CD4-positive, alpha-beta T cell treated with Interleukin-2 at 100 ng/mL for 4 hours (primary cell): ENCODE measurements at places on chromosomes 16 and 17.

DNA sequence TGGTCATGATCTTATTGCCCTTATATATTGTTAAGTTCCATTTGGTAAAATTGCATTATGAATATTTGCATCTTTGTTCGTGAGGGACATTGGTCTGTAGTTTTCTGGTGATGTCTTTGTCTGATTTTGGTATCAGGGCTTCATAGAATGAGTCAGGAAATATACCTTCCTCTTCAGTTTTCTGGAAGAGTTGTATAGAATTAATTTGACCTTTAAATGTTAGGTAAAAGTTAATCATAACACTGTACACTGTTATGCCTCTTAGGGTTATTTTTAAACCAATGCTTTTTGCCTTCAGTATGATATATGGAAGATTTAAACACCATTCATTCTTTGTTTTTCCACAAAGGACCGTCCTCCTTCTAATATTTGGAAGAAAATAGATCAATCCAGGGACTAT lies 180.0 kb downstream of the CHD9 start:
- DNase-seq: no peak

DNA sequence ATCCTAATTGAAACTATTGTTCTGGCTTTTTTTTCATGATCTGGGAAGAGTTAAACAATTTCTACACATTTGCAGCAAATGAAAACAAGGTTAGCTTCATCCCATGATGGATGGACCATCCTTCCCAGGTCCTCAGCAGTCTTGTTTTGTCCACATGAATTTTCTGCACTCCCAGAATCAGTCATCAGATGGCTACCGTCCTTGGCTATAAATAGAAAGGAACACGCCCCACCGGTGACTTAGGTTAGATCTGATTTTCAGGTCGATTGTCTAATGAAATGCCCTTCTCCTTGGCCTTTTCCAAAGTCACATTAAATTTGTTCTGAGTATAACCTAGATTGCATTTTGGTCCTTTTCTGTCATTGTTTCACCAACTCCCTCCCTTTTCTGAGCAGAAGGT lies 41.4 kb upstream of the NOL11 start:
- no peak for DNase-seq

GRCh38 chr17:17351901-17352781 lies 49.0 kb downstream of the NT5M start:
- no peak for DNase-seq

DNA sequence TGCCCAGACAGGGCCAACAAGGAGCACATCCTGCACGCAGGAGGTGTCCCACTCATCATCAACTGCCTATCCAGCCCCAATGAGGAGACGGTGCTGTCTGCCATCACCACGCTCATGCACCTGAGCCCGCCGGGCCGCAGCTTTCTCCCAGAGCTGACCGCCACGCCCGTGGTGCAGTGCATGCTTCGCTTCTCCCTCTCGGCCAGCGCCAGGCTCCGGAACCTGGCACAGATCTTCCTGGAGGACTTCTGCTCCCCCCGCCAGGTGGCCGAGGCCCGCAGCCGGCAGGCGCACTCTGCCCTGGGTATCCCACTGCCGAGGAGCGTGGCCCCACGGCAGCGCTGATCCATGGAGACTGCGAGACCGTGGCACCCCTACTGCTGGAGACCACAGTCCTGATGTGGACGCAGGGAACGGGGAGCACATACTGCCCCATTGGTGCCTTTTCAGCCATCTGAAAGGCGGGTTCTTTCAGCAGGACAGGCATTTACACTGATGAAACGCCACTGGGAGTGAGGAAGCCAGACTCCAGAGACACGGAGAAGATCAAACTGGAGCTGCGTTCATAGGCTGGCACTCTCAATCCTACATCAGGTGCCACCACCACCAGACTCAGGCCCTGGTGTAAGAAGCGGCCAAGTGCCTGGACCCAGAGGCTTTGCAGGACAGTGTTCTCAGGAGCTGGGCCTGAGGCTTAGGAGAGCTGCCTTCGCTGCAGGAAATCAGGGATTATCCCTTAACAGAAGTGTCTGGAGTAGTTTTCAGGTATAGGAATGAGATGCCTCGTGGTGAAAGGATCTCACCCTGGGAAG lies 2.6 kb downstream of the NT5C start:
- no peak for DNase-seq

- no peak for DNase-seq
Measured at GRCh38 chr17:65564793-65565192, 3.3 kb upstream of the AXIN2 start.

- DNase-seq: no peak
Measured at GRCh38 chr16:64096689-64097088, 1025.2 kb downstream of the CDH11 start.

- no peak for DNase-seq
Measured at GRCh38 chr16:1933097-1933661, 9.8 kb downstream of the MSRB1 start.

DNA sequence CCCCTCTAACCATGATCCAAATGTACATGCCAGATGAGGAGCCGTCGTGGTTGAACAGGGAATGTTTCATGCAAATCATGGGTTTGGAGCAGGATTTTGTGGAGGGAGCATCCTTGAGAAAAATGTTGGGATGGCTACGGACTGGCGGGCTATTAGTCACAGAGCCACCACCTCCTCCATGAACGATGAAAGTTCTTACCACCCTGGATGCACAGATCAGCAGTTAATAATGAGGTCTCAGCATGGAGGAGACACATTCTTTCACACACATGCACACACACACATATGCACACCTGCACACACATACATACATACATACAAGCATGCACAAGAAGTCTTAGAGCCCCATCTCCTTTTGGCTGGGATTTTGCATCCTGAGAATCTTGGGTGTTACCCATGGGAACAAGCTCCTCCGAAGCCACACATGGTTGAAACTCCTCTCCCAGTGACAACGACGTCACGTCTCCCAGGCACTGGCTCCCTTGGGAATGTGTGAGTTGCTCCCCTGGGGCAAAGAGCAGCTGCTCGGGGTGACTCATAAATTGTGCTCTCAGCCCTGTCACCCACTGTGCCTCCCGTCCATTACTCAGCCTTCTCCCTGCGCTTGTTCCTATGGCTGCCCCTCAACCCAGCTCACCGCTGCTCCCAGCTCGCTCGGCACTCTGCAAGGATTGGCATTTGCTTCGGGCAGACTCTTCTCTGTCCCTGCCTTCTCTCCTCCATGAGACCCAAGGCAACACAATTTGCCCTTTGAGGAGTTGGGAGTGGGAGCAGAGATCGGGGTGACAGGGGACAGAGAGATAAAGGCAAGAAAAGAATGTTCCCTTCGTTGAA lies 344.6 kb downstream of the SOX9 start:
- no peak for DNase-seq

DNA sequence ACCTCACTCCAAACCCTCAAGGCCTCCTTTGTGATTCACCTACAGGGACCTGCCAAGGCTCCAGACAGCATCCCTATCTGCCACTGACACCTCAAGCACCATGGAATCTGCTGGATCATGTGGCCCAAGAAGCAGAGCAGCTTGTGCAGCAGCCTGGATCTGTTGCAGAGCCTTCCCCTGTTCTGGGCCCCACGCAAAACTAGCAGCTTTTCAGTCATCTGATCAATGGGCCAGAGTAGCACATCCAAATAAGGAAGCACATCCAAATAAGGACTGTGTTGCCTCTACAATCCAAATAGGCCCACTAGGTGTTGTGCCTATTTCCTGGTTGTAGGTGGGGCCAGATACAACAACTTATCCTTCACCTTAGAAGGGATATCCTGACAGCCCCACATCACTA lies 97.1 kb upstream of the GNAO1 start:
- DNase-seq: no peak

GRCh38 chr16:70808371-70808770 lies 7.4 kb upstream of the VAC14 start:
- DNase-seq: no peak

DNA sequence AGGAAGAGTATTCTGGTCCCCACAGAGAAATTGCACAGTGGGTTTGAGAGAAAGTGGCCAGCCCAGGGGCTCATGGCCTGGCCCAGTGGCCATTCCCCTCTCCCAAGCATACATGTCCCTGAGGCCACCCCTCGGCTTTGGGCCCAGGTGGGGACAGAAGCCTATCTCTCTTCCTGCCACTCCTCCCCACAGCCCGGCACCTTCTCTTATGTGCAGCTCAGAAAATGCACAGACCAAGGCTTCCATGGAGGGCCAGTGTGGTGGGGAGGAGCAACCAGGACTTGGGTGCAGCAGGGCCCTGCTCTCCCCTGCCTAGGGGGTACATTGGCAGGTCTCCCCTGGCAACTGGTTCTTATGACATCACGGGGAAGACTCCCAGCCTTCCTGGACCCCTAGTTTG lies at the start of gene C16orf90:
TSS of gene C16orf90 (minus strand) at position 314 of the 400 bp plus-strand sequence. CDS start at position 246, 68 bp downstream.
- no peak for DNase-seq

DNA sequence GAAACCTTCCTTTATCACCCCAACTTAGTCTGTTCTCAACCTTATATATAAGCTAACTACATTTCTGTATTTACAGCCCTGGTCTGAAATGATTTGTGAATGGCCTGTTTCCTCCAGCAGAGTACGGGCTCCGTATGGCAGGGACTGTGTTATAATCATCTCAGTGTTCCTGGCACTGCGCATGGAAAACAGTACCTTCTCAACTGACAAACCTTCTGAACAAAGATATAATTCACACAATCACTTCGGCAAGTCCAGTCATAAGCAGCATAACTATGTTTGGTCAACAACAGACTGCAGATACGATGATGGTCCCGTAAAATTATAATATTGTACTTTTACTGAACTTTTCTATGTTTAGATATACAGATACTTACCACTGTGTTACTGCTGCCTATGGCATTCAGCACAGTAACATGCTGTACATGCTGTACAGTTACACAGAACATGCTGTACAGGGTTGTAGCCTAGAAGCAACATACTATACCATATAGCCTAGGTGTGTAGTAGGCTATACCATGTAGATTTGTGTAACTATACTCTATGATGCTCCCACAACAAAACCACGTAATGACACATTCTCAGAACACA lies 30.0 kb downstream of the ANKFY1 start:
- DNase-seq: no peak

DNA sequence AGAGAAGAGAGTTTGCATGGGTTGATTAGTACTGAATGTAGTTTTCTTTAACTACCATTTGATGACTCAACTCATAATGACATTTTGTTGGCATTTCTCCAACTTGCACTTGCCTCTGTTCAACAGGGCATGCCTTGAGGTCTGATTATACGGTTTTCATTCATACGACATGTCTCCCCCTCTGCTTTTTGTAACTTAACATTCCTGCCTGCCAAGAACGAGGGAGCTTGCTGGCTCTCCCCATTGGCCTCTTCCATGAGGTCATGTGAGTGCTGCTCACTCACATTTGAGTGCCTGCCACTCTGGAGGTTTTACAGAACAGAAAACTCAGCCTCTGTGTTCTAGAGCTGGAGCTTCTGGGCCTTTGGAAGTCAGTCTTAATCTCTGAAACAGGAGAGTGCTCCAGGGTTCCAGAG lies 19.7 kb downstream of the MAP2K6 start:
- no peak for DNase-seq

DNA sequence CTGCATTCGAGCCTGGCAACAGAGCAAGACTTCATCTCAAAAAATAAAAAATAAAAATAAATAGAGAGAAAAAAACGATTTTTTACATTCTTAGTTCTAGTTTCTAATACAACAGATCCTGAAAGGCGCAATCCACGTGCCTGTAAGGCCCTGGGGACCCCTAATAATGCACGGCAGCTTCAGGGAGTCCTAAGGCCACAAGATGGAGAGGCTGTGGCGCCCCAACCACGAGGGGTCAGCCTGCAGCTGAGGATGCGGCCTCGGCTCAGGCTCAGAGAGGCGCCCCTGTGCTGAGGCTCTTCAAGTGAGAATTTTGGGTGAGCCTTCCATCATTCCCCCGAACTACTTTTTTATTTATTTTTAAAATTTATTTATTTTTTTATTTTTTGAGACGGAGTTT lies 10.9 kb downstream of the P4HB start:
- DNase-seq: no peak

DNA sequence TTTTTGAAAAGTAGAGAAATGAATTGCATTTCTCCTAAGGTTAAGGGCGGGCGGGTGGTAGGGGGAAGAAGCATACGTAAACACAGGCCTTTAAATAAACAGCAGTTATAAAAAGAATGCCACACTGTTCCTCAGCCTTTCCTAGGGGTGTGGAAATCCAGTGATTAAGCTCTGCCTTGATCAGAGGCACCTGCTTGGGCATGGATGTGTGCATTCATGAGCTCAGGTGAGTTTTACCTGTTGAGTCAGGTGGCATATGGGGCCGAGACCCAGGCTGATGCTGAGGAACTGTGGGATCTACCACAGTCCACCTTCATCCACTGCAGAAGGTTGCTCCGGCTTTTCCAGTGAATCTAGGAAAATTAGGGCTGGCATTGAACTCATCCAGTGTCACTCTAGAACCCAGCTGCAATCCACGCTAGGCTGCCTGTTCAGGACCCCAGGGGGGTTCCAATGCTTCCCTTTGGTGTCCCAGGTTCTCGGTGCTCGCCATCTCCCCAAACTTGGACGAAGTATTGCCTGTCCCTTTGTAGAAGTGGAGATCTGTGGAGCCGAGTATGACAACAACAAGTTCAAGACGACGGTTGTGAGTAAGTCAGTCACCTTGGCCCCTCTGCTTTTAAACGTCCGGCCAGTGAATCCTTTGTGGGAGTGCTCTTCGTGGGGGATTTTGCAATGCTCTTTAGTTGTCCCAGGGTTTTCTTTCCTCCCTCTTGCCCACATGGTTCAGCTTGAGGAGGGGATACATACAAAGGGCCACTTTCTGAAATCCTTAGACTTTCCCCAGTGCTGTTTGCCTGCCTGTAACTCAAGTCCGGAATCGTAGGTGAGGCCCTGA lies 72.7 kb downstream of the SDR42E1 start:
- no peak for DNase-seq

GRCh38 chr17:46901291-46901690 lies 21.7 kb upstream of the GOSR2 start:
- no peak for DNase-seq

DNA sequence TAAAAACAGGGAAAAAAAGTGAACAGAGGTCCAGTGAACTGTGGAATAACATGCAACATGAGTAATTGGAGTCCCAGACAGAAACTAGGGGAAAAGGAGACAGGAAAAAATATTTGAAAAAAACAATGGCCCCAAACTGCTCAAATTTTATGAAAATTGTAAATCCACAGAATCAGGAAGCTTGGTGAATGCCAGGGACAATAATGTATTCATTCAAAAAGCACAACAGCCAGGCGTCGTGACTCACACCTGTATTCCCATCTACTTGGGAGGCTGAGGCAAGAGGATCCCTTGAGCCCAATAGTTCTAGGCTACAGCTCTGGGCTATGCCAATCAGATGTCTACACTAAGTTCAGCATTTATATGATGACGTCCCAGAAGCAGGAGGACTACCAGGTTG lies 23.7 kb downstream of the NCOR1 start:
- no peak for DNase-seq

DNA sequence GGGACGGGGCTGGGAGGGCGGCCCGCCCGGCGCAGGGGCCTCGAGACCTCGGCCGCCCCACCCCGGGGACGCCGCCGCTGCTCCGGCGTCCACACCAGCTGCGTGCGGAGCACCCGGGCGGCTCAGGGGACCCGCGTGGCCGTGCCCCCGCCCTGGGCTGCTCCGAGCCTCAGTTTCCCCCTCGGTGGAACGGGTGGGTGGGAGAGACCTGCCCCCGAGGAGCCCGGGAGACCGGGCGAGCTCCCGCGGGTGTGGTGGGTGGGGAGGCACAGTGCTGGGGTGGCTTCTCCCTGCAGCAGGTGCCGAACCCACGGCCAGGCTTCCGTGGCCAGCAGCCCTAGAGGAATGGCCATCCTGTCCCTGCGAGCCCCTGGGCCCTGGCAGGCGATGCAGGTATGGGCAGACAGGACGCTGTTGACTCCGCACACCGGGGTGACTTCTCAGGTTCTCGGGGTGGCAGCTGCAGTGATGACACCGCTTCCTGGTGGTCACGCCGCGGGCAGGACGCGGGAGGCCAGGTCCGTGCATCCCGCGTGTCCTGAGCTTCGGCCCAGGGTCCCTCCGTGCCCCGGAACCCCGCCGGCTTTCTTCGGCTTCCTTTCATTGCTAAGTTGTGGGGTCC lies 677 bp downstream of the DEF8 start:
- DNase-seq: no peak
